ENCODE measurements at places on chromosomes 7 and 10. TPM values are rescaled to one million over a fixed set of nuclear protein-coding genes. Genes with fewer than 3 reads are reported as not detected.

DNA sequence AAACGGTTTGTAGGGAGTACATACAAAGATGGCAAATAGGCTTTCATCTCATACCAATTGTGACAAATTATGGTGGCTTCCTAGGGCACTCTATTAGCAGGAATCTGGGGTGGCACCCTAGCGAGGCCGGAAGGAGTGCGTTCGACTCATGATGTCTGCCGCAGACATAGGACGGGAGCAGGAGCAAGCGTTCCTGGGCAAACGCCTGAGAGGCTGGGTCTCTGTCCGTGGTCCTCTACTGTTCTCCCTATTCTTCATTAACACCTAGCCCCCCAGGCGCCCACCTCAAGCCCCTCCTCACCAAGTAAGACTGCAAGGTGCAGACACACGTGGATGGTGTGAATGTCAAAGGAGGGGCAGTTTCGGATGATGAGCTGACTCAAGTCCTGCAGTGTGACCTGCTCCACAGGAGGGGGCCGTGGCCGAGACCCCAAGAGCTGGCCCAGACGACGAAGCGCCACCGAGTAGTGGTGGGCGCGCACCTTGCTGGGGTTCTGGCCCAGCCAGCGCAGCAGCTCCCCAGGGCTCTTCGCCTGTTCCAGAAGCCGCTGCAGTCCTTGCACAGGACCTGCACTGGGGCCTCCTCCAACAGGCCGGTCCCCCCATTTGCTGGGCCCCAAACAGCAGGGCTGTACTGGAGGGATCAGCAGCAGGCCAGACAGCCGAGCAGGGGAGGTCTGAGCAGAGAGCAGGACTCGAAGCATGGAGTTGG is 1.3 kb downstream of the FASTK start:
- no peak for DNase-seq

DNA sequence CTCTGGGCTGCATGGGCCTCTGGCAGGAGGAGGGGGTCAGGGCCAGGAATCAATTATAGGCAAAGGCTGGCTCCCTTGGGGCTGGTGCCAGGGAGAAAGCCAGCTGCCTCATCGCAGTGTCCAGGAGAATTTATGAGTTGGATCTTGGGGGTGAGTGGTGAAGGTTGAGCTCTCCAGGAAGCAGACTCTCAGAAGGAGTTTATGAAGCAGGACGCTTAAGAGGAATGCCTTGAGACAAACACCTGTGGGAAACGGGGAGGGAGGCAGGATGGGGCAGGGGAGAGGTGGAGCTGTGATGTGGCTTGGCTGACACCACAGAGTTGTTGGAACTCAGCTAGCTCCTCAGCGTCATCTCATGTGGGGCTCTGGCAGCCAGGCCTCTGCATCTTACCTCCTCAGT is 428.5 kb downstream of the RPS24 start:
- no peak for DNase-seq

OR2A5 gene
- polyA plus RNA-seq, result 0.35 TPM

ENO4 gene
- 3.8 TPM for polyA plus RNA-seq

GRCh38 chr7:90859521-90859920 is 263.4 kb downstream of the CDK14 start:
- no peak for DNase-seq

GRCh38 chr10:125992254-125992653 is 95.9 kb downstream of the FANK1 start:
- DNase-seq, result no peak

DNA sequence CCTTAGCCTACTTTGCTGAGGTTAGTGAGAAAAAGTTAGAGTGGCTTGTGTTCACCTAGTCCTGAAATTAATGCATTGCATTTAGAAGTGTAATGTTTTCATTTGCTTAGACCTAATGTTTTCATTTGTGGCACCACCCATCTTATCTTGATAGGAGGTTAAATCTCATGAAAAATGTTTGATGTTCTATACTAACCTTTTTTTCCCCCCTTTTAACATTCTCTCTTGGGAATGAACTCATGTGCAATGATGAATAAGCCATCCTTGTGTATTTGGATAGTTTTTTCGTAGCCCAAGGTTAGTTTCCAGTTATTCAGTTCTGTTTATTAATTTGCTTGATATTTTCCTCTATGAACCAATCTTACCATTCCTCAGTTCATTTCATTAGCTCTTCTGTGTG is 2.8 kb downstream of the FHIP2A start:
- DNase-seq, result no peak

DNA sequence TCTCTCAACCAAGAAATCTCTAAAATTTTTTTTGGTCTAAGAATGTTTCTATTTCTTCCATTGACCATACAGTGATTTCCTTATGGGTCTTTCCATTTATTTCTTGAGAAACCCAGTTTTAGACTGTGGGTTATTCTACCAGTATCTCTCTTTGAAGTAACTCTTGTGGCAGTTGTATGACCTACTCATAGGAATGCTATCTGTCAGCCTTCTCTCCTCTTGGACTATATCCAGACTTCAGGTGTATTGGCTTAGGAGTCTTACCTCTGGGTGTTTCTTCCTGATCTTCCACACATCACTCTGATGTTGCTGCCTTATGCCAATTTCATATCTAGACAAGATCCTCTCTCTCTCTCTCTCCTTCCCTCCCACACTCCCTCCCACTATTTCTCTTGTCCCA is 178.1 kb downstream of the BMPER start:
- DNase-seq, result no peak

- DNase-seq, result no peak
Measured at GRCh38 chr7:158734861-158735260, 30.3 kb upstream of the NCAPG2 start.

- no peak for DNase-seq
Measured at GRCh38 chr10:90470966-90471365, 386.9 kb downstream of the HTR7 start.

LRRC18 gene
- 0.19 TPM for polyA plus RNA-seq

PAPOLB gene
- polyA plus RNA-seq, result 0.10 TPM

- DNase-seq, result no peak
Measured at GRCh38 chr10:7275761-7276440, 134.9 kb downstream of the SFMBT2 start.

GRCh38 chr7:3520206-3520605 is 219.2 kb downstream of the SDK1 start:
- DNase-seq, result no peak

DNA sequence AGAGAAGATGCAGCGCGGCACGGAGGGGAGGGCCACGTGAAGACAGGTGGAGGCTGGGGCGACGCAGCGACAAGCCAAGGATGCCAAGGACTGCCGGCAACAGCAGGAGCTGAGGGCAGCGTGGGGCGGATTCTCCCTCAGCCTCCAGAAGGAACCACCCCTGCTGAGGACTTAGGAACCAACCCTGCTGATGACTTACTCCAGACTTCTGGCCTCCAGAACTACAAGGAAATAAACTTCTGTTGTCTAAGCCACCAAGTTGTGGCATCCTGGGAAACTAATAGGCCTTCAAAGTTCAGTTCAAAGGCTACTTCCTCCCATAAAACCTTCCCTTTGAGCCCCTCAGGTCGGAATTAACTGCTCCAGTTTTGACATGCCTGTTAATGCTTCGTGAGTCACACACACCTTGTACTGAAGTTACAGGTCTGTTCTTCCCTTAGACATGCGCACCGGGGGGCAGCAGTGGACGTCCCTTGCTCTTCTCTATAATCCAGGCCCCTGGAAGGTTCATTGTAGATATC is 88.4 kb upstream of the RHEB start:
- DNase-seq, result no peak

DNA sequence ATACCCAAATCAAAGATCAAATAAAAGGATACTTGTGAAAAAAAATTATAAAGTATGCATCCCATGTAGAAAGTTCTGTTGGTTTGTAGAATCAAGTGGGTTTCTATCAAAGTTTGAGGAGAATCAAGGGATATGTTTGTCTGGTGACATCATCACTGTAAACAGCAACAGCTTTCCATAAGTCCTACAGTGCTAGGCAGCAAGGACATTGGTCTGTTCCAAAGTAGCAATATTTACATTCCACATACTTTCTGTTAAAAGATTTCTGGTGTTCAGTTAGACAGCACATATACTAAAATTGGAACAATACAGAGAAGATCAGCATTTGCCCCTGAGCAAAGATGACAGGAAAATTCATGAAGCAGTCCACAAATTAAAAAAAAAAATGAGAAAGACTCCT is 683.9 kb downstream of the XPNPEP1 start:
- no peak for DNase-seq

DNA sequence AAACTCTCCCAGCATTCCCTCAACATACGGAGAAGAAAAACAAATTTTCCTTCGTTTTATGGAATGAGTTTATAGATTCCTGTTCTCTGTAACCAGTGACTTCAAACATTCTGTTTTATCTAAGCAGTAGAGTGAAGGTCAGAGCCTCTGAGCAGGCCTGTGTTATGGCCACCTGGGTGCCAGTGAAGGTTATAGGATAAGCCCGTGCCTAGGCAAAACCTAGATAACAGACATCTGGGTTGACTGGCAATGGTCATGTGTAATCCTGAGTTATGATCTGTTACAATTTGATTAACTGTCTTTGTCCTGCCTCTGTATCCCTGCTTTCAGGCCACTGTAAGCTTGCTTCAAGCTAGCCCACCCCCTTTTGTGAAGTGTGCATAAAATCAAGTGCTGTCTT is 8.3 kb downstream of the LSM5 start:
- DNase-seq, result no peak

- no peak for DNase-seq
Measured at GRCh38 chr10:91296471-91296870, 76.0 kb downstream of the PCGF5 start.

GRCh38 chr10:77032188-77032570 is 605.4 kb downstream of the KCNMA1 start:
- no peak for DNase-seq

- DNase-seq, result no peak
Measured at GRCh38 chr10:34908481-34908880, 93.4 kb upstream of the PARD3 start.

GRCh38 chr7:55085511-55086412 is 66.9 kb downstream of the EGFR start:
- no peak for DNase-seq

GRCh38 chr10:91613411-91614187 is 19.3 kb downstream of the PPP1R3C start:
- no peak for DNase-seq

GRCh38 chr10:133091316-133091715 is 3.6 kb downstream of the ADGRA1 start:
- no peak for DNase-seq

- DNase-seq, result no peak
Measured at GRCh38 chr10:22481687-22482539, 136.6 kb downstream of the SPAG6 start.

PON1 gene
- polyA plus RNA-seq, result 1.4 TPM

DNA sequence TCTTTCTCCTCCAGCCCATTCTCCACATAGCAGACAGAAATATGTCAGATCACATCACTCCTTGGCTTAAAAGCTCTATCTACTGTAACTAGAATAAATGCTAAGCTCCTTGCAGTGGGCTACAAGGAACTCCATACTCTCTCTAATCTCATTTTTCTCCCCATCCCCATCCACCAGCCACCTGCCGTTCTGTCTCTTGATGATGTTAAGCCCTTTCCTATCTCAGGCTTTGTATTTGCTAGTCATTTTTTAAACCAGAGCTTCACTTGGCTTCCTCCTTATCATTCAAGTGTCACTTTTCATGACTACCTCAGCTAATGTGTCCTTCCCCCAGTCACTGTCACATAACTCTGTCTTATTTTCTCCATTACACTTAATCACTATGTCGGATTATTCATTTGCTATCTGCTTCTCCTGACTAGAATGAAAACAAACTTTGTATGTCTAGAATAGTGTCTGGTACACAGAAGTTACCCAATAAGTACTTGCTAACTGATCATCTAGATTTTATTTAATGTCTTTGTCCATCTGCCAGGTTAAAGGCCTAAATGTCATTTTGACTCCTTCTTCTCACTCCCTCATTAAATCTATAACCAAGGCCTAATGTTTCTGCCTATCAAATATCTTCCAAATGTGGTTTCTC is 87.2 kb upstream of the RPA3 start:
- DNase-seq, result no peak

DNA sequence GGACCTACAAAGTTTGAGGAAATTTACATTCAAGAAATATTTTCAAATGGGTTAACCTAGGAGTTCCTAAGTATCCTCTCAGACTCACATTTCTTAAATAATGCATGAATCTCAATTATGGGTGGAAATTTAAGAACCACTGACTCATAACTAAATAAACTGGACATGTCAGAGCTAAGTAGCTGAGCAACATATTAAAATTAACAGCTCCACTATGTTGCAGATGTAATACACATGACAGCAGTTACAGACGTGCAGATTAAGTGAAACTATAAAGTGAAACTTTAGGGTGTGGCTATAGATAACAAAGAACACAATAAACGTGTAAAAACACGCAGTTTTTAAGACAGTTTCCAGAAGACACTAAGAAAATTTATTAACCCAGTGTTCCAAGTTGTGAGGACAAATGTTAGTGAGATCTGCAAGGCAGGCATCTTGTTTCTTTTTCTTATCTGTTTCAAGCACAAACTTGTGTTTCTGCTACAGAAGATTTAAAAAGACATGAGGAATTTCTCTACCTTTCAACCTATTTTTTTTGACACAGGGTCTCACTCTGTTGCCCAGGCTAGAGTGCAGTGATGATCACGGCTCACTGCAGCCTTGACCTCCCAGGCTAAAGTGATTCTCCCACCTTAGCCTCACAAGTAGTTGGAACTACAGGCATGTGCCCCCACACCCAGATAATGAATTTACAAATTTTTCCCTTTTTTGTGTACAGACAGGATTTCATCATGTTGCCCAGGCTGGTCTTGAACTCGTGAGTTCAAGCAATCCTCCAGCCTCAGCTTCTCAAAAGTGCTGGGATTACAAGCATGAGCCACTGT is 25.3 kb downstream of the DNMBP start:
- no peak for DNase-seq

DNA sequence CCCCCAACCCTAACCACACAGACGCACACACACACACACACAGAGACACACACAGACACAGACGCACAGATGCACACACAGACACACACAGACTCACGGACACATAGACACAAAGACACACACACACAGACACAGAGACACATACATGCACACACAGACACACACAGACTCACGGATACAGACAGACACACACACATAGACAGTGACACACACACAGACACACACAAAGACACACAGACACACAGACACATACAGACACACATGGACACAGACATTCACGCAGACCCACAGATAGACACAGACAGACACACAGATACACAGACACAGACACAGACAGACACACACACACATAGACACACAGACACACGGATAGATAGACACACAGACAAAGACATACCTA is 2.1 kb downstream of the CALML5 start:
- DNase-seq, result no peak

CCDC146 gene
- 16.3 TPM for polyA plus RNA-seq

DNA sequence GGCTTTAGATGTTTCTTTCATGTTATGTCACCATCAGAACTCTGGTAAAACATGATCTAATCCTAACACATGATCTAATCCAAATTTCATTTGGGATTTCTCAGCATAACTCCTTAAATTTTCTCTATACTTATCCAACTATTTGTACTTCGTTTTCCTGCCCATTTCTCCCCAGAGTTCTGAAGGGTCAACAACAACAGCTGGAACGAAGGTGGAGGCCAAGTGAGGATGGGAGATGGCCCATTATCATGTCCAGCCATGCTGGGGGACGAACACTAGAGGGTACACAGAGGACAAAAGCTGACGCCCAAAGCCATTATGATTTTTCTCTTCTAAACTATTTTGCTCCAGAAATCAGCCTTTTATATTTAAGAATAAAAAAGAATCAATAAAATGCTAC is 185.4 kb downstream of the DOCK4 start:
- DNase-seq, result no peak

- no peak for DNase-seq
Measured at GRCh38 chr7:95201727-95202126, 122.6 kb downstream of the PON1 start.
